ENCODE measurements at places on chromosomes 16 and 17.

GRCh38 chr17:47992216-47992615 lies 21.3 kb downstream of the CDK5RAP3 start:
- no peak for DNase-seq

DNA sequence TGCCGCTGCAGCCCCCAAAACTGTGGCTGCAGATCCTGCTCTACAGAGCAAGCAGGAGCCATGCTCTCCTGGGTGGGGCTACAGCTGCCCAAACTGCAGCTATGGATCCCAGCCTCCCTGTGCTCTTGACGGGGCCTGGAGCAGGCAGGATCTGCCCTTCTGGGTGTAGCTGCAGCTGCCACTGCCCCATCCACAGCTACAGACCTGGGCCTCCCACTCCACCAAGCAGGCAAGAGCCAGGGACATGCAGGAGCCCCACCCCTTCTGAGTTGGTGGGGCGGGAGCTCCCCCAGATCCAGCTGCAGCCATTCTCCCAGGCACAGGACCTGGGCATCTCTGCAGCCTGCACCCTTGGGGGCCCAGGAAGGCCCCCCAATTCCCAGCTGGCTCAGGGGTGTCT lies 551.2 kb upstream of the CA10 start:
- DNase-seq: no peak

GRCh38 chr17:74037320-74037719 lies 166.2 kb upstream of the RPL38 start:
- no peak for DNase-seq

DNA sequence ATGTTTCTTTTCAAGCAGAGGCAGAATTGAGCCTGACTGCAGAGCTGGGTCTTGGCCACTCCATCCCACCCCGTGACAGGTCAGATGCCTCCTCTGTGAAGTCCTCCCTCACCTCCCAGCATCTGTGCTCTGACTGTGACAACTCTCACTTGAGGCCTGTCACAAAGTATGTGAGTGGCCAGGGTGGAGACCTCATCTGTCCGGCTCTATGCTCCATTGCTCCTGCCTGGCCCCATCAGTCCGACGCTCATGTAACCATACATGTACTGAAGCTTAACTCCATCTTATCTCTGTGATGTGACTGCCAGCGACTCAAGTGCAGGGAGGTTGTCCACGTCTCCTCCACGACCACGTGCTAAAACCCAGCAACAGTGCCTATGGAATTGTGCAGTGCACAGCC lies 3.5 kb downstream of the PPL start:
- no peak for DNase-seq

- DNase-seq: no peak
These were observed 77.3 kb downstream of the PHKB start for GRCh38 chr16:47538472-47538871.
